ENCODE measurements at places on chromosomes 13 and 19. TPM values are rescaled to one million over a fixed set of nuclear protein-coding genes. Genes with fewer than 3 reads are reported as not detected.
A peak's percentile ranks its signal among the peaks of the same experiment; 100 is the strongest.

DNA sequence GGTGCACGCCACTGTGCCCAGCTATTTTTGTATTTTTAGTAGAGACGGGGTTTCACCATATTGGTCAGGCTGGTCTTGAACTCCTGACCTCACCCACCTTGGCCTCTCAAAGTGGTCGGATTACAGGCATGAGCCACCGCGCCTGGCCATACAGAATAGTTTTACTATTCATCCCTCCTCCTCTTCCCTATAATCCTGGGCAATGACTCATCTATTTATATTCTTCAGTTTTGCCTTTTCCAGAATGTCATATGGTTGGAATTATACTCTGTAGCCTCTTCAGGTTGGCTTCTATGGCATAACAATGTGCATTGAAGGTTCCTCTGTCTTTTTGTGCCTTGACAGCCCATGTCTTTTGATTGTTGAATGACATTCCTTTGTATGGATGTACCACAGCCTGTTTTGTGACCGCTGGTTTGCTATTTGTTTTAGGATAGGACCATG is 22.2 kb upstream of the LRP3 start:
- DNase-seq: no peak
- H3K27ac ChIP-seq: no peak overlapping the region
- no peaks in the 10 kb centered on the region for H3K27me3 ChIP-seq
- H3K4me3 ChIP-seq: no peak overlapping the region
- H3K36me3 ChIP-seq: no peaks in the 10 kb centered on the region
- peaks cover 8% of the 10 kb centered on the region for H3K4me1 ChIP-seq

The LIM2 gene
- not detected for total RNA-seq

DNA sequence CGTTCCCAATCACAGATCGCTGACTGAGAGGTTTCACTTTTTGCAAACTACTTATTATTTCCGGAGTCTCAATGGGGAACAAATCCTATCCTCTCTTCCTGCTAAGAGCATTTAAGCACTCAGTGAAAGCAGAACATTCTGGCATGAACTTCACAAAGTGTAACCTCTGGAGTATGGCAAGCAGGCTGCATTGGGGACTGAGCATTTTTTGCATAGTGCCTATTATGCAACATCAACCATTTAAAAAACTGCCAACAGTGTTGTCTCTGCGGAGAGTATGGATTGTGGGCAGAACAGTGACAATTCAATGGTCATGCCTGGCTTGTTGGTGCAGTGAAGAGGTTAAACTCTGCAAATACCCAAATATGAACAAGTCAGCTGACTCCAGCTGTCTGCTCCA is 484.6 kb downstream of the OLFM4 start:
- H3K4me3 ChIP-seq: no peak overlapping the region
- H3K36me3 ChIP-seq: no peaks in the 10 kb centered on the region
- no peaks in the 10 kb centered on the region for H3K4me1 ChIP-seq
- DNase-seq: no peak

- no peak overlapping the region for H3K27ac ChIP-seq
- DNase-seq: peak; percentile 50
- H3K4me3 ChIP-seq: no peak overlapping the region
Measured at GRCh38 chr13:105410602-105411001, 1124.9 kb downstream of the EFNB2 start.

GRCh38 chr13:93709506-93710244 is 483.1 kb downstream of the GPC6 start:
- H3K36me3 ChIP-seq: no peaks in the 10 kb centered on the region
- no peak overlapping the region for H3K4me3 ChIP-seq
- no peak overlapping the region for H3K27ac ChIP-seq
- H3K27me3 ChIP-seq: no peaks in the 10 kb centered on the region

GRCh38 chr19:49818649-49819370 is 721 bp downstream of the MED25 start:
- H3K4me1 ChIP-seq: peaks cover 19% of the 10 kb centered on the region
- DNase-seq: peak; percentile 67
- peak overlapping the region; percentile 97 for H3K27ac ChIP-seq
- H3K4me3 ChIP-seq: peak overlapping the region; percentile 66

GRCh38 chr13:28117689-28118377 is 17.5 kb upstream of the FLT3 start:
- H3K27ac ChIP-seq: no peak overlapping the region
- no peaks in the 10 kb centered on the region for H3K4me1 ChIP-seq
- H3K36me3 ChIP-seq: no peaks in the 10 kb centered on the region

DNA sequence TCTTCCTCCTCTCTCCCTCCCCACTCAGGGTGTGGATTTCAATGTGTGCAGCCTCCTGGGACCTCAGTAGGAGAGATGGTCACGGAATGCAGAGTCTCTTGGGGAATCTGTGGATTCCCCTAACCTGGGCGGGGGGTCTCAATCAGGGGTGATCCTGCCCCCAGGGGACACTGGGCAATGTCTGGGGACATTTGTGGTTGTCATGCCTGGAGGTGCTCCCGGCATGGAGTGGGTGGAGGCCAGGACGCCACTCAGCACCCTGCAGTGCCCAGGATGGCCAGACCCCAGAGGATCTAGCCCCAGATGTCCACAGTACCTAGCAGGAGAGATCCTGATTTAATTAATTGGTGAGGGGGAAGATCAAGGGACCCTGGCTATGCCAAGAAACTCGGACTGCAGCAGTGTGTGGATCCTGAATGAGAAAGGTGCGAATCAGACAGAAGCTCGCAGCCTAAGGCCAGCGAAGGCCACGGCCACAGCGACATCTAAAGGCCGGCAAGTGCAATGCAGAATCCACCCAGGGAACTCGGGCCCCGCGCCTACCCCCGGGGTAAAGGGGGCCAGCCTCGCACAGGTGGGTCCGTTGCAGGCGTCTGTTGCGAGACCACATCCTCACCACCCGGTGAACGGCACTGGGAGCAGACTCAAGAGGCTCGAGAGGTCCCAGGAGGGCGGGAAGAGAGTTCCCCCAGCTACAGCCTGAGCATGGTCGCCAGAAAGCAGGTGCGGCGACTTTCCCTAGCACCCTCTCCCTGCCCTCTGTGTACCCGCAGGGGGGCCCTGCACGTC is 88.8 kb downstream of the GNG7 start:
- no peak overlapping the region for H3K4me3 ChIP-seq
- no peaks in the 10 kb centered on the region for H3K4me1 ChIP-seq
- peak; percentile 66 for DNase-seq
- no peak overlapping the region for H3K27ac ChIP-seq
- H3K36me3 ChIP-seq: no peaks in the 10 kb centered on the region
- H3K27me3 ChIP-seq: no peaks in the 10 kb centered on the region

- no peaks in the 10 kb centered on the region for H3K27me3 ChIP-seq
- DNase-seq: no peak
- H3K36me3 ChIP-seq: no peaks in the 10 kb centered on the region
- H3K4me3 ChIP-seq: no peak overlapping the region
- H3K4me1 ChIP-seq: peaks cover 6% of the 10 kb centered on the region
Measured at GRCh38 chr13:26227166-26227971, 5.3 kb upstream of the RNF6 start.

GRCh38 chr19:4722671-4723594 is 709 bp downstream of the DPP9 start:
- no peaks in the 10 kb centered on the region for H3K36me3 ChIP-seq
- H3K4me1 ChIP-seq: peaks cover 11% of the 10 kb centered on the region
- H3K27me3 ChIP-seq: no peaks in the 10 kb centered on the region
- peak; percentile 31 for DNase-seq
- H3K27ac ChIP-seq: peak overlapping the region; percentile 49

DNA sequence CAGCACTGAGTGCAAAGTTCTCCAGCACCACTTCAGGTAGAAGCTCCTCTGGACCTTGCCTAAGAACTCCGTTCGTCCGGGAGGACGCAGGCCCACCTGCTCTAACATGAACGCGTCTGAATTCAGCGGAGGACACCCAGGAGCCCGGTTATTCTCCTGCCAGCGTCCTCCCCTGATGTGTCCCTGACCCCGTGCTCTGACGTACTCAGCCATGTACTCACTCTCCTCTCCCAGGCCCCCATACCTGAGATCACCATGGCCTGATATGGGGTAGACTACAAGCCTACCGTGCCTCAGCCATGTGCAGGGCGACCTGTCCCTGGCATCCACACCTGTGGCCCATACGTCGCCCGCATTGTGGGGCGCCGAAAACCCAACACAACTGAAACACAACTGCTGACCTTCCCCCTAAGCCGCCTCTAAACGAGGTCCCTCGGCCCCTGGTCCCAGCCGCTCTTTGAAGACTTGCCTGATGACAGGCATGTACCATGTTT is 744 bp upstream of the ZNF584 start:
- H3K27me3 ChIP-seq: no peaks in the 10 kb centered on the region
- peak overlapping the region; percentile 61 for H3K4me3 ChIP-seq
- H3K36me3 ChIP-seq: no peaks in the 10 kb centered on the region
- peak; percentile 46 for DNase-seq

The C3 gene
- total RNA-seq: 563 TPM

- H3K4me3 ChIP-seq: no peak overlapping the region
- H3K27ac ChIP-seq: peak overlapping the region; percentile 98
- H3K27me3 ChIP-seq: no peaks in the 10 kb centered on the region
- DNase-seq: no peak
- peaks cover 47% of the 10 kb centered on the region for H3K4me1 ChIP-seq
Measured at GRCh38 chr19:40810160-40810559, 11.2 kb downstream of the EGLN2 start.

GRCh38 chr13:106466691-106467426 is 68.6 kb downstream of the EFNB2 start:
- no peaks in the 10 kb centered on the region for H3K36me3 ChIP-seq
- H3K27me3 ChIP-seq: no peaks in the 10 kb centered on the region
- H3K4me3 ChIP-seq: no peak overlapping the region
- no peak for DNase-seq

- peaks cover 10% of the 10 kb centered on the region for H3K4me1 ChIP-seq
- no peaks in the 10 kb centered on the region for H3K27me3 ChIP-seq
- no peaks in the 10 kb centered on the region for H3K36me3 ChIP-seq
- no peak overlapping the region for H3K4me3 ChIP-seq
- DNase-seq: no peak
Measured at GRCh38 chr13:104592545-104593250, 1526.5 kb upstream of the SLC10A2 start.

The PSG4 gene
- not detected for total RNA-seq

GRCh38 chr13:36089130-36089647 is 42.0 kb downstream of the DCLK1 start:
- H3K4me3 ChIP-seq: no peak overlapping the region
- H3K27me3 ChIP-seq: no peaks in the 10 kb centered on the region
- H3K4me1 ChIP-seq: no peaks in the 10 kb centered on the region
- no peak overlapping the region for H3K27ac ChIP-seq
- no peaks in the 10 kb centered on the region for H3K36me3 ChIP-seq

- H3K27me3 ChIP-seq: no peaks in the 10 kb centered on the region
- H3K27ac ChIP-seq: no peak overlapping the region
- H3K36me3 ChIP-seq: no peaks in the 10 kb centered on the region
- no peaks in the 10 kb centered on the region for H3K4me1 ChIP-seq
Measured at GRCh38 chr13:80101040-80101439, 239.9 kb downstream of the SPRY2 start.

GRCh38 chr19:43505941-43506340 is 1.4 kb upstream of the PHLDB3 start:
- no peaks in the 10 kb centered on the region for H3K36me3 ChIP-seq
- H3K27ac ChIP-seq: no peak overlapping the region
- DNase-seq: no peak
- no peaks in the 10 kb centered on the region for H3K27me3 ChIP-seq

DNA sequence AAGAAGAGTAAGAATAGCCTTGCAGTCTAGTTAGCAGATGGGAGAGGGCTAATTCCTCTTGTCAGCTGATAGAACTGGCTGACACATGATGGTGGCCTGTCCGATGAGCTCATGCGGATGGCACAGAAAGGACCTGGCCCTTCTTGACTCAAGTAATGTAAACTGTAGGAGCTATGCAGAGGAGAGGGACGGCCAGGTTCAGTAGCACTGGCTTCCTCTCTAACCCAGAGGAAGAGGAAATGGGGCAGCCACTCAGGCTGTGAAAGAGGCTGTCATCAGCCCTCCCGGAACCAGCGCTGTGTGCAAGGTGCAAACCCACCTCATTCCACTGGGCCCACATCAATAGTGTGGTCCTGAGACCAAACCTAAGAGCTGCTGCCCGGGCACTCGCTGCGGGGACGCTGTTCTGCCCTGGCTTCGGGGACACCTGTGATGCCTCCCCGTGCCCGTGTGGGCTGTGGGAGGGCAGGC is 30.8 kb upstream of the USE1 start:
- no peaks in the 10 kb centered on the region for H3K4me1 ChIP-seq
- no peaks in the 10 kb centered on the region for H3K36me3 ChIP-seq
- no peak overlapping the region for H3K4me3 ChIP-seq
- DNase-seq: no peak
- no peak overlapping the region for H3K27ac ChIP-seq

The SELENOV gene
- total RNA-seq: 0.50 TPM

The SHC2 gene
- total RNA-seq: 50.8 TPM

DNA sequence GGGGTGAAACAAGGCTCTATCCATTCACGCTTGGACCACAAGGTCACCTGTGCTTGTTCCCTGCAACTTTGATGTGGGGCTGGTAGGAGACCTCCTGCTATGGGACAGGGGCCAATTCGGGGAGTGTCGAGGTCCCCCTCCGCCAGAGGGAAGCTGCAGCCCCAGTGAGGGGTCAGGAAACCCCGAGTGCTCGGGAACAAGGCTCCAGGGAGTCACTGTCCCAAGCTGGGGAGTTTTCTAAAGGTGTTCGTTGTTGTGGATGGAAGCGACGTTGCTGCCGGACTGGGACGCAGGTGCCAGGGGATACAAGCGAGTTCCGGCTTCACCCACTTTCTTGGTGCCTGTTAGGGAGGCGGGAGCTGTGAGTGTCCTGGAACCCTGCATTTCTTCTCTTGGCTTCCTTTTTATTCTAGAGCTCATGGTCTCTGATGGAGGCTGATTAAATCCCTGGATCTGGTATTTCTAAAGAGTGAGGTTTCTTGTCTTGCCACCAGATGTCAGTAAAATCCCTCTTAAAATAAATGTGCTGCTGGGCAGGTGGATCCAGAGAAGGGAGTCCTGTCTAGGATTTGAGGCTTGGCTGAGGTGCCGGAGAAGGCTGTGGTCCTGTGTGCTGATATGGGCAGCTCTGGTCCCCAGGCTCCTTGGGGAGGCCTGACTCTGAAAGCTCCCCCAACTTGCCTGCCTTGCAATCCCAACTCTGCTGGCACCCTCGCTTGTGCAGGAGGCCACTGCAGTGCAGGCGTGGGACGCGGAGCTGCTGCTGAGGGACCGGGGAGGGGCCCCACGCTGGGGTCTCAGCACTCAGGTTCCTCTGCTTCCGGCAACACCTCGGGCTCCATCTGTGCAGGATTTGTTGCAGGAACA is 153.9 kb downstream of the TEX29 start:
- H3K27me3 ChIP-seq: no peaks in the 10 kb centered on the region
- DNase-seq: peak; percentile 66
- H3K27ac ChIP-seq: no peak overlapping the region
- H3K4me3 ChIP-seq: no peak overlapping the region
- no peaks in the 10 kb centered on the region for H3K4me1 ChIP-seq

DNA sequence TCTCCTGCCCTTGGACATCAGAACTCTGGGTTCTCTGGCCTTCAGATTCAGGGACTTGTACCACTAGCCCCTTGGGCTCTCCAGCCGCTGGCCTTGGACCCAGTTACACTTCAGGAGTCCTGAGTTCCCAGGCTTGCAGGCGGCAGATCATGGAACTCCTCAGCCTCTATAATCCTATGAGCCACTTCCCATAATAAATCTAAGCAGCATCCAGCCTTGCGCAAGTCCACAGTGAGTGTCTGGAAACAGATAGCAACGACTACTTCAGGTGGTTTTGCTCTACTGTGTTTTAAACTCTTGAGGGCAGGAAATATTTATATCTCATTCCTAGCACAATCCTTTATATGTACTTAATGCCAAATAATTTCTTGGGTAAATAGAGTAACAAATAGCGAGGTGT is 92.3 kb downstream of the COL4A1 start:
- no peak overlapping the region for H3K4me3 ChIP-seq
- H3K27ac ChIP-seq: no peak overlapping the region
- DNase-seq: peak; percentile 32
- no peaks in the 10 kb centered on the region for H3K36me3 ChIP-seq

- DNase-seq: no peak
- no peak overlapping the region for H3K4me3 ChIP-seq
- no peaks in the 10 kb centered on the region for H3K36me3 ChIP-seq
- H3K27me3 ChIP-seq: no peaks in the 10 kb centered on the region
Measured at GRCh38 chr19:33468361-33469170, 53.0 kb downstream of the PEPD start.

Data from hepatocyte (in vitro differentiated cells).